ENCODE measurements at places on chromosomes 5 and 9.

DNA sequence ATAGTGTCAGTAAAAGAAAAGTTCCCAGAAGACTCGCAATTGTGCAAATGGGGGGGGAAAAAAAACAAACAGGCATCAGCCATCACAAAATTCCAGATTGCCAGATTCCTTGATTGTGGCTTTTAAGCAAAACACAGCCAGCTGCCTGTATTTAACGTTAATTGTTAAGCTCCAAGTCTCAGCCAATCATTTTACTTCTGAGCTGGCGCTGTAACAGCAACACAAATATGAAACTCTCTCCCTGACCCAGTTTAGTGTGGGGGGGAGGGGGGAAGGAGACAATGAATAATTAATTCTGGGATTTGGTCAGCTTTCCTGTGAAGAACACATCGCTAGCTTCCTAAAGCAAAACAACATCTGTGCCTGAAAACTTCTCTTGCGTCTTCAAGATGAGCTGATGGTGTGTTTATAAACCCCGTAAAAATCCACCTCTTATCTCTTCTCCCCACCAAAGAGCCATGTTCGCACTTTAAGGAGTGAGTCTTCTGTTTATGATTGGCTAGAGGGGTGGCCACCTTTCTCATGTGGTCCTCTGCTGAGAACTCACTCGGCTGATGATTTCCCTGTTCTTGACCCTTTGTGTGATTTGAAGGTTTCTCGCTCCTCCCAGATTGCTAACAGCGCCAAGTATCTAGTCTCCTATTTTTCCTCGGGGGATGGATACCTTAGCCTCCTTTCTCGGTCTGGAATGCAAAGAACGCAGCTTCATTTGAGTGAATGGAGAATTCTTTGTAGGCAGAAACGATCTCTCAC, 160.2 kb upstream of the DAPK1 start:
- DNase-seq = peak; percentile 19

DNA sequence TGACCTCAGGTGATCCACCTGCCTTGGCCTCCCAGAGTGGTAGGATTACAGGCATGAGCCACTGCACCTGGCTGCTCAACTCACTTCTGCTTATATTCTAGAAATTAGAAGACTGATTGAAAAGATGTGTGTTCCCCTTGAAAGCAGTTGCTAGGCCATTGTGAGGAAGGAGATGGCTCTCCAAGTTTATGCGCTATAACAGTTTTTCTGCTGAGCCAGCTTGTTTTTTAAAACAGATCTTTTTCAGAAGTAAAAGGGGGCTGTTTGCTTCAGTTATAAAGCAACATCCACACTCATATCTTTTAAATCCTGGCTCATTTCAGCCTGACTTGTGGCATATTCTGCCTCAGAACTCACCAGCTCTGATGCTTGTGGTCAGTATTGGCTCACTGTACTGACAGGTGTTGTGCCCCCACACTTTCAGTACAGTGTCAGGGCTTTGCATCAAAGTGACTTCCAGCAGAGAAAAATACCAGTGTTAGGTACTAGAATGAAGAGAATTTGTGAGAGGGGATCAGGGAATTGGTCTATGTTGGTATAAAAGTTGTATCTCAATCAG, 49.4 kb downstream of the NUP214 start:
- no peak for DNase-seq

DNA sequence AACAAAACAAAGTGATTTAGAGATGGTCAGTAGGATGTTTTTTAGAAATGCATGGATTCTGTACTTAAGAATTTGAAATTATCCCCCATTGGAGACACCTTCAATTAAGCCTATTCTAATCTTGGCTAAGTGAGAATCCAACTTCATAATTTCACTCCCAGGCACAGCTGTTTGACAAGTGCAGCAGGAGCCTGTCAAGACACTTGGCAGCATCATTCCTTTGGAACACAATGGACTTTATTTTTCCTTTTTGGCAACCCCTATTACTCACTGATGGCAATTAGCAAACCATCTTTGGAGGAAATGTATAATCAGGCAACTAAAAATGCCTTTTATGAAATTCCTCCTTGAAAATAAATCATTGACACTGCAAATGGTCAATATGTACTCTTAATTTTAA, 194.7 kb downstream of the GLIS3 start:
- no peak for DNase-seq

- DNase-seq = no peak
Observed at GRCh38 chr5:79774171-79774854, 84.7 kb downstream of the CMYA5 start.

GRCh38 chr5:159061834-159062474, 37.8 kb downstream of the EBF1 start:
- DNase-seq = no peak

DNA sequence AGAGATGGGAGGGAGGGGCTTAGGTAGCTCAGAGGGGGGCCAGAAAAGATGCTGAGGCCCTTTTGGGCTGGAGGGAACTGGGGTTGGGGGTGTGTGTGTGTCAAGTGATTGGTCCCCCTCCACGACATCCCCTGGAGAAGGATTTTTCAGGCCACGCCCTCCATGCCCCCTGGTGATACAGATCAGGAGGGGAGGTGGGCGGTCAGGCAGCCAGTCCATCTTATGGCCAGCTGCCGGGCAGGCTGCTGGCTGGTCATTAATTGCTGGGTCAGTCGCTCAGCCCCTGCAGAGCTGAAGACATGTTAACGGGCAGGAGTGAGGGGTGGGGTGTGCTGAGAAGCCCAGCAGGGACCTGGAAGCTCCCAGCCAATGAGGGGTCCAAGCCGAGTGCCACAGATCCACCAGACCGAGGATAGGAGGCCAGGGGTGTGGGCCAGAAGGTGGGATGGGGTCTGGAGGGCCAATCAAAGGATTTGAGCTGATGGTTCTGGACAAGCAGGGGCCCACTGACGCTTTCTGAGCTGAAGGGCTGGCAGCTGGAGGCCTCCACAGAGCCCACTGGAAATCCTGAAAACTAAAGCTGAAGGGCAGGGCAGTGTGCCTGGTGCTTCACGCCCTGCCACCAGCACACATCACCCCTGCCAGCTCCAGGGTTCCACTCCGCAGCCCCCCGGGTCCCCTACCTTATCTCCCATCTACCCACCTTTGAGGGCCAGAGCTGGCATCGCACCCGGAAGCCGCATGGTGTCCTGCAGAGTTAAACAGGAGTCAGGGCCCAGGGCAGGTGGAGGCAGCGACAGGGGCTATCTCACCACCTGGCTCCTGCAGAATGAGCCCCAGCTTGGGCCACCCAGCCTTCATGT, 19.1 kb downstream of the PDGFRB start:
- DNase-seq = no peak

- DNase-seq = peak; percentile 39
Observed at GRCh38 chr9:35756275-35757225, 2.5 kb upstream of the MSMP start.

- no peak for DNase-seq
Observed at GRCh38 chr9:127293767-127294166, 29.2 kb downstream of the GARNL3 start.

GRCh38 chr5:156929366-156929948, 33.6 kb downstream of the TIMD4 start:
- DNase-seq = no peak

DNA sequence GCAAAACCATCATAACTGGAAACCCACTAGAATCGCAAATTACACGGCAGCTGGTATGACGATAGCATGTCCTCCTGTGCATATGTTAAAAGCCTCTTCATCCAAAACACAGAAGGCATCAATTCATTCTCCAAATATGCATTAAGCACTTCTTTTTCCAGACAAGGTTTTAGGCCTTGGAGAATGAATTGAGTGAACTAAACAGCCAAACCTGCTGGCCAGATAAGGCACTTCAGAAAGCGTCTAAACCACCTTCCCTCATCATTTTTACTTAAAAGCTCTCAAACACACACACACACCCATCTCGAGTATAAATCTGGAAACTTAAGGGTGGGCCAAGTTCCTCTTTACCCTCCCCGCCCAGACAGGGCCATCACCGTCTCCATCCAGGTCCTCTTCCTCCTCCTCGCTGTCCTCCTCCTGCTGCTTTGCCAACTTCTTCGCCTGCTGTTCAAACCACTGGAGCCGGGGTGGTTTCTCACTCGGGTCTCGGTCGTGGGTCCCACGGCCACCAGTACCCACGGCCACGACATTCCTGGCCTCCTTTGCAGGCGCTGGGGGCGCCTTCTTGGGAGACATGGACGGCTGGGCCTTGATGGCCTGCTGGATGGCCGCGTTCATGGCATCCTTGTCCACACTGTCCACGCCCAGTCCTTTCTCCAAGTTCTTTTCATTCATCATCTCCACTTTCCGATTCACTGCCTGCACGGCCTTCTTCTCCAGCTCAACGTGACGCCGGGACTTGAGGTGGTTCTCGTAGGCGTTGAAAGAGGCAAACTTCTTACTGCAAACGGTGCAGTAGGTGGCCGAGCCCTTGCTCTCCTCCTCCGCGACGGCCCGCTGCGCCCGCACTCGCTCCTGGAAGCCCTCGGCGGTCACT, 696 bp downstream of the ZNF622 start:
- DNase-seq = peak; percentile 31

GRCh38 chr5:68845131-68845530, 248.7 kb upstream of the SLC30A5 start:
- no peak for DNase-seq

- no peak for DNase-seq
Observed at GRCh38 chr5:87266914-87267573, 639 bp upstream of the RASA1 start.

DNA sequence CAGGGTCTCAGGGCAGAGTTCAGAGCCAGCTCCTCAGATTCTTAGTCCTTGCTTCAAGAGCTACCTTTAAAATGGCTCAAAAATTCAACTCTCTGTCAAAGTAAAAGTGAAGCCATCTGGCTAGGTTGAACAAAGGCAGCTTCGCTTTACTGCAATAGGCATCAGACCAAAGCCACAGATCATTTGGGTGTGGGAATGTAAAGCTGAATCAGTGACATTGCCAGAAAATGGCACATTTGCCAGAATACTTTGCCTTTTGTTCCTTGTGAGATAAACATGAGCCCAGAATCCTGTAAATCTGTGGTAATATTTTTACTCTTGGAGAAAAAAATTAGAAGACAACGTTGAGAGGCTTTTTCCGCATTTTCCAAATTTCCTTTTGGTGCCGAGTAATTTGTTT, 210.5 kb downstream of the PALM2AKAP2 start:
- DNase-seq = no peak

DNA sequence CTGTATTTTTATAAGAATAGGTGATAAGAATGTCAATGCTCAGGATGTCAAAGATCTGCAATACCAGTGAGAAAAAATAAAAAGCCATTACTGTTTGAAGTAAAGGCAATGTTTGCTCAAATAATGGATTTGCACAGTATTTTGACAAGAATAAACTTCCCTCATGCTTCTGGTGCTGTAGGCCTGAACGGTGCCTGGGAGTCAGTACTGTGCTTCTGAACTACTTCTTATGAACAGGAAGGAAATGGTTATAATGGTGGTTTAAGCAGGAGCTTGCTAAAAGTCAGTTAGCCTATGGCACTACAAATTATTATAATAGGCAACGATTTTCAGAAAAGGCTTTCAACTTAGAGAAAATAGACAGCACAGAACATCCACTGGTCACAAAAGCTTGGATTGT, 548.3 kb upstream of the CDH18 start:
- no peak for DNase-seq

- no peak for DNase-seq
Observed at GRCh38 chr5:143874312-143874711, 62.4 kb downstream of the HMHB1 start.

DNA sequence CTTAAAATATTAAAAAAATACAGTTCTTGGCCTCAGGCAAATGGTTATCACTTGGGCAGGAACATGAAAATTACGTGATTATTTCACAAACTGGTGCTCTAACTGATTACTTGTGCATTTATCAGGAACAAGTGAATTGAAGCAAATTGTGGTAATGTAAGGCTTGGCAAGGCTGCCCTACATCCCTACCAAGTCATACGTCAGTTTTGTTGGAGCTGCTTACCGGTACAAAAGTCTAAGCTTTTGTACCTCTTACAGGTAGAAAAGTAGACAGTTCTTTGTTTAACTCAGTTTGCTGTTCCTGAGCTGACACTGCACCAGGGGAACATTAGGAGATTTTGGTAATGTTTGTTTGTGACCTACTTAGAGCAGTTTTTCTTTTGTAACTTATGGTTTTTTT, 2.2 kb downstream of the G3BP1 start:
- peak; percentile 35 for DNase-seq

GRCh38 chr5:146034127-146034526, 71.2 kb downstream of the PLAC8L1 start:
- DNase-seq = peak; percentile 29

GRCh38 chr9:136331556-136332481, 4.5 kb downstream of the GPSM1 start:
- DNase-seq = no peak

GRCh38 chr5:2176581-2176980, 293.9 kb upstream of the IRX4 start:
- DNase-seq = no peak

DNA sequence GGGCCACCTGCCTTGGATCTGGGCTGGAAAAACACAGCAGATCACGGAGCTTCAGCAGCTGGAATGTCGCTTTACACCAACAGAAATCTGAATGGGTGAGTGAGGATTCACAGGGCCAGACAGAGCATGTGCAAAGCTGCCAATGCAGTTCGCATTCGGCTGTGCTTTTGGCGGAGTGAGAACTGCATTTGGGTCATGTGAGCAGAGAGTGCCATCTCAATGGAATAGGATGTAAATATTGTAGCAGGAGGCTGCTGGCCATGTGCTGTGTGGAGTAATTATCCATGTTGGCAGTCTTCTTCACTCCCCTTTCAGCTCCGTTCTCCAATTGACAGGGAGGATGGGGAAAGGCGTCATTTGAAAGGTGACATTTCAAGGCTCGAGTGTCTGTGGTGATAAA, at the start of gene ANKRD55:
TSS of gene ANKRD55 (minus strand) at position 101 of the 400 bp plus-strand sequence. CDS start 417 bp downstream, outside the sequence.
- no peak for DNase-seq

DNA sequence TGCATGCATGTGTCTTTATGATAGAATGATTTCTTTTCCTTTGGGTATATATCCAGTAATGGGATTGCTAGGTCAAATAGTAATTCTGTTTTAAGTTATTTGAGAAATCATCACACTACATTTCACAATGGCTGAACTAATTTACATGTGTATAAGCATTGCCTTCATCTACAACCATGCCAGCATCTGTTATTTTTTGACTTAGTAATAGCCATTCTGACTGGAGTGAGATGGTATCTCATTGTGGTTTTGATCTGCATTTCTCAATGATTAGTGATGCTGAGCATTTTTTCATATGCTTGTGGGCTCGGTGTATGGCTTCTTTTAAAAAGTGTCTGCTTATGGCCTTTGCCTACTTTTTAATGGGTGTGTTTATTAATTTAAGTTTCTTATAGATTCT, 102.3 kb upstream of the CCDC112 start:
- DNase-seq = no peak

DNA sequence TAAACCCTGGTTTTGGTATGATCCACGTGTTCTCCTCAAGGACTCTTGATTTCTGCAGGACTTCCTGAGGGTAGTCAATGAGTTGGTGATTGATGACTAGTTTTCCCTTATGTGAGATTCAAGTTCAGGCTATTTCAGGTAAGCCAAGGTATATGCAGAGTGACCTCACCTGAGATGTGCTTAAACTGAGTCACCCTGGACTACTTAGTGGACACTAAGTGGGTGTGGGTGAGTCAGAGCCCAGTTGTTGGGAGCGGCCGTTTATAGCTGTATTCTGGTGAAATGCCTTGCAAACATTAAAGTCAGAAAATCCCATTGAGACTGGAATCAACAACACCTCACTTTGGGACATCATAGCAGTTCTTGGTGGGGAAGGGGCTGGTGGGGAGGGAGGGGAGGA, 62.9 kb downstream of the SLC28A3 start:
- DNase-seq = no peak
